ENCODE measurements at places on chromosomes 11 and 22.

DNA sequence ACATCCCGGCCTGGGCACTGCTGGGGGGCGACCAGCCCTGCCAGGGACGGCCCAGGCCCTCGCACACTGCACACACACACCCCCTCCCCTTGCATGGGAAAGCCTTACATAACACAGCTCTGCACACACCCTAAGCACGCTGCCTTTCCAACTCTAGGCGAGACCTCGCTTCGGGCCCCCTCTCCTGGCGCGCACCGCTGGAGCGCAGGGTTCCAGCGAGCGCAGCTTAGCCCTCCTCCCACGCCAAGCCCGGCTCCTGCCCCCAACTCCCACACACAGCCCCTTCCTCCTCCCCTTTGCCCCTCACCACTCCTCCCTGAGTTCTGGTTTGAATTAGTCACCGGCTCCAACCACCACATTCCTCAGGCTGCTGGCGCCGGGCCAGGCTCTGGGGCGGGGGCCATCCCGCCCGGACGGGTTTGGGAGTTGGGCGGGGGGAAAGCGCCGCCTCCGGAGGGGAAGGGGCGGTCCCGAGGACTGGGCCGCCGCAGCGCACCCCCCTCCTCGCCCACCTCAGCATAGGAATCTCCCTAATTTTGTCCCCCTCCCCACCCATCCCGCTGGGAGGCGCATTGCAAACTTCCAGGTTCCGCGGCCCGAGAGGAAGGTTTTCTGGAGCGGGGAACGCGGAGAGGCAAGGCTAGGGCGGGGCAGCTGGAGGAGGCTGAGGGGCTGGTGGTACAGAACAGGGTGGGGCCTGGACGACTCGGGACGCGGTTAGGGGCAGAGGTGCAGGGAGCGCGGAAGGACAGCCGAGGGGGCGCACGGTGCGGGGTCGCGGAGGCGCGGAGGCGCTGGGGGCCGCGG is 966 bp downstream of the AHNAK start:
- peak; percentile 47 for DNase-seq

GRCh38 chr22:24094966-24095365 is 83.9 kb downstream of the CABIN1 start:
- DNase-seq = no peak

- no peak for DNase-seq
Measured at GRCh38 chr11:112178936-112179335, 3.6 kb downstream of the BCO2 start.

DNA sequence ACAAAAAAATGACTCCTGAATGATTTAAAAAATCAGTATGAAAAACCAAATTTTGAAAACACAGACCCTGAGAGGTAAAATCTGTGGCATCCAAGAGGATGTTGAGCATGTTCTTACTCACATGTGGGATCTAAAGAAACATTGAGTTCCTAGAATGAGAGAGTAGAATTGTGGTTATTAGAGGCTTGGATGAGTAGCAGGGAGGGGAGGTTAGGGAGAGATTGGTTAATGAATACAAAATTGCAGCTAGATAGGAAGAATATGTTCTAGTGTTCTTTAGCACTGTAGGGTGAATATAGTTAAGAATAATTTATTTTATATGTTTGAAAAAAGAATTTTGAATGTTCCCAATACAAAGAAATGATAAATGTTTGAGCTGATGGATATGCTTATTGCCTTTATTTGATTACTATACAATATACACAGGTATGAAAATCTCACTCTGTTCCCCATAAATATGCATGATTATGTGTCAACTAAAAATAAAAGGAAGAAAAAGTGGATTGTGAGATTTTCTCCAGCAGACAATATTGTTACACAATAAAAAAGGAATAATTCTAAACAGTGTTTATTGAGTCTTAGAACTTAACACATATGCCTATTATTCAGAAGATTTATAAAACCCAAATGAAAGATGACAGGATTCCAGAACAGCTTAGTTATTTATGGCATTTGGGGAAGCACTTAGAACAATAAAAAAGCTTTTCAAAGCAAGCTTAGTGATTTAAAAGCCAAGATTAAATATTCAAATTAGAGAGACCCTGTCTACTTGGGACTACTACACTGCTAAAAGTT is 28.7 kb downstream of the MS4A2 start:
- no peak for DNase-seq

GRCh38 chr11:103413266-103413888 is 304.2 kb downstream of the DYNC2H1 start:
- DNase-seq = no peak
